T-helper 9 cell (primary cell): ENCODE measurements at places on chromosomes 5 and 9.

GRCh38 chr9:91562416-91562815, 138.8 kb upstream of the NFIL3 start:
- DNase-seq, result no peak

DNA sequence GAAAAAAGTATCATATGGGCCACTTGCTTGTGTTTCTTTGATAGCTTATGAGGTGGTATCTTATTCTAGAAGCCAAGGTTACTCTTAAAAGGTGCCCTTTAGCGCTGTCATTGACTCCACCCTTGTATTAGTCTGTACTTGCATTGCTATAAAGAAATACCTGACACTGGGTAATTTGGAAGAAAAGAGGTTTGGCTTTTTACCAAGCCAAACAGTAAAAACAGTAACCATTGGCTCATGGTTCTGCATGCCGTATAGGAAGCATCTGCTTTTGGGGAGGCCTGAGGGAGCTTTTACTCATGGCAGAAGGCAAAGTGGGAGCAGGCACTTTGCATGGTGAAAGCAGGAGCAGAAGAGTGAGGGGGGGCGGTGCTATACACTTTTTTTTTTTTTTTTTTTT, 87.4 kb downstream of the TEK start:
- DNase-seq, result no peak

DNA sequence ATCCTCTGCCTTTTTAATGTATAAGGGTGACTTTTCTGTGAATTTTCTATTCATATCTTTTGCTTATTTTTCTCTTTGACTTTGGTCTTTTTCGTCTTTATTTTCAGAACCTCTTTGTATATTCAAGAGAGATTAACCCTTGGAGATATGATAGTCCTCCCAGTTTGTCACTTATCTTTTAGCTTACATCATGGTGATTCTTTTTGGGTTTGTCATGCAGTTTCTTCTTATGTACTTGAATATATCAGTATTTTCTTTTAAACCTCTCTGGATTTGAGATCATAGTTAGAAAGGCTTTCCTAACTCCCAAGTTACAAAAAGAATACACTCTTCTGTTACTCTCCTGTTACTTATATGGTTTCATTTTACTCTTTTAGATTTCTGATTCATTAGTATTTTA, 27.5 kb upstream of the GPR21 start:
- DNase-seq, result no peak

DNA sequence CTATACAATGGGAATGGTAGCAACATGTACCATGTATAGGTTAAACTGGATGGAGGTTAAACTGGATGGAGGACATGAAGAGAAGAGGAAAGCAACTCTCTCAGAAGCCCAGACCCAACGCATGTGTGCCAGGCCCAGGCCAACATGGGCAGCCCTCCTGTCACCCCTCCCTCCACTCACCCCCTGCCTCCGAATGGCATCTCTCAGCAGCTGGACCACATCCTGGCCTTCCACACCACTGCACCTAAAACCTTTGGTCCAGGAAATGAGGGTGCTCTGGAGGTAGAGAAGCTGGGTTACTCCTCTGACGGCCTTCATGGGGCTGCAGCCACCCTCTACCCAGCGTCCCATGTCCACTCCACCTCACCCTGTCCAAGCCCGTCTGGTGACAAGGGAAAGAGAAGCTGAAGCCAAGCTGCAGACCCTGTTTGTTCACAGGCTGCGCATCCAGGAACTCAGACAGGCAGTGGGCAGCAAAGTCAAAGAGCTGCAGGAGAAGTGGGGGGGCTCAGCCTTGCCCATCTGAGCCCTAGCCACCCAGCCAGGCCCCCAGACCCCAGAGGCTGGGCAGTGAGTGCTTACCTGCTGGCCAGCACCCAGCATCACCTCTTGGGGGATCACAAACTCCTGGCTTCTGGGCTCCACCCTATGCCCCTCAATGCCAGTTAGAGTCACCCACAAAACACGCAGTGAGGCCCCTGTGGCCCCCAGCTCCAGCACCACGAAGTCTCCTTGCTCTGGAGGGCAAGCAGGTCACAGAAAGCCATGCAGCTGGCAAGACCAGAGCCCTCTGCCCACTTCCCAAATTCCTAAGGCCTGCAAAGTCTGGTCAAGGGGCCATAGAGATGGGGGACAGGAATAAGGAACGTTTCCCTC, 8.5 kb downstream of the HK3 start:
- no peak for DNase-seq

- DNase-seq, result no peak
These were observed 22.3 kb downstream of the RPS23 start for GRCh38 chr5:82255844-82256243.

DNA sequence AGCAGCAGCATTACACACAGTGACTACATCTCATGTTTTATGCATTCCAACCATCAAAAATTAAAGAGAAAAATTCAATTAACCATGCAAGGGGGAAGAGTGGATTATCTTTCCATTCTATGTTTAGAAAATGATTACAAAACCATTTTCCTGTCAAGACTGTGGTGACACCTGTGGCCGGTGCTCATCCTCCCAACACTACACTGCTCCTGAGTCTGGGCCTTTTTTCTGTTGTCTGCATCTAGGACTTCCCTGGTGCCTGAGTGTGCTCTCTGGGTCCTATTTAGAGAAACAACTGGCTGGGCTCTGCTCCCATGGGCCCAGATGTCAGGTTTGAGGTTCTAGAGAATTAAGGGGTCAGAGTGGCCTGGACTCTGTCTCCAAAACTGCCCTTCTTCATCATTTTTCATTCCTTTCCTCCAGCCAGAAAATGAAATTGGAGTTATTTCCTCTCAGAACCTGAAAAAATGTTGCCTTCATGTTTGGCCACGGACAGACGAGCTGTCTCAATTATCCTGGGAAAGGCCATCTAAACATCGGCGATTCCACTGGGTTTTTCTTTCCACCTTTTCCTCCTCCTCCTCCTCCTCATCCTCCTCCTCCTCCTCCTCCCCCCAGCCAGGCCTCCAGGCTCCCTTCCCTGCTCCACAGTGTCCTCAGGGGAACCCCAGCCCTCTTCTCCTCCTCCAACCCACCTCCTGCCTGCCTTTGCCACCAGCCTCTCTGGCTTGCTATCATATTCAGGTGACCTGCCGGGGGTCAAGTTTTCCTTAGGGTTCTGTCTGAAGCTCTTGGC, 11.4 kb upstream of the ARSI start:
- no peak for DNase-seq

DNA sequence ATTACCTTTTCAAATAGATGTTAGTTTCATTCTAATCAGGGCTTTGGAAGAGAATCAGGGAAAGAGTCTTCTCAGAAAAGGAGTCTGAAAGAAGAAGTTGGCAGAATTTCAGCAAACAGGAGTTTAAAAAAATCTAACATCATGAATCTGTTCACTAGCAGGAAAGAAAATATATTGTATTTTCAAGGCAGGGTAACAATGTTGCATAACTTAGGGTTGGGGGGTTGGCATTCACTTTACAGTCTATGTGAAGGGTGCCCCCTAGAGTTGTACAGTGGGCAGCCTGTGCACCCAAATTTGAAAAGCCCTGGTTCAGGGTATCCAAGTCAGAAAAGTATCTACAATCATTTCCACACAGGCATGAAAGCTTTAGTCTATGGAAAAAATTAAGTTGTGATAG, 348.4 kb upstream of the SLC30A5 start:
- DNase-seq, result no peak

DNA sequence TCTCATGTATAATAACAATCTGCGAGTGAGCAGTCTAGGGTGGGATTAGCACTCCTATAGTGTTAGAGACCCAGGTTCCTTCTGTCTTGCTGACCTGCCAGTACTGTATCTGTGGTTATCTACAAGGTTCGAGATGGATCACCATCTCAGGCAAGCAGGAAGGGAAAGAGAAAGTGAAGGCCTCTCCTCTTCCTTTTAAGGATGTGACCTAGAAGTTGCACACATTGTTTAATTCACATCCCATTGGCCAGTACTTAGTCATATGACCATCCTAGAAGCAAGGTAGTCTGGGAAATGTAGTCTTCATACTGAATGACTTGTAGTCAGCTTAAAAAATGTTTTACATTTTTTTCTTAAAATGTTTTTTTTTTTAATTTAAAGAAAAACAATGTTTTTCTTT, 168.6 kb downstream of the CARTPT start:
- DNase-seq, result no peak

DNA sequence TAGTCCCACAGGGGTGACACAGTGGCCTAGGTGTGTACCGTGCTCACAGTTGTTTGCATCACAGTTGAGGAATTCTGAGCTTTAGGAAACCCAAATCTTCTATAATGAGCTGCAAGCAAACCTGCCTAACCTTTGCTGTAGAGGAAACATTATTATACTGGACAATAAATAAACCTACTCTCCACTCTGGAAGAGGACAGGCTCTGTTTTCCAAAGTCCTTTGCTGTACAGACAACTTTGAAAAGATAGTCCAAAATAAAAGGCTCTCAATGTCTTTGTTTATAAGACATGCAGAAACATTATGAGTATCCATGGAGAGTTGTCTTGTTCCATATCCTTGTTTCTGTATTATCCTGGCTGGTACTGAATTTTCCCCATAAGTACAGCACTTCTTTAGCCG, 29.4 kb downstream of the ZNF131 start:
- no peak for DNase-seq
